Activated CD8-positive, alpha-beta memory T cell treated with anti-CD3 and anti-CD28 coated beads for 1 hour (primary cell): ENCODE measurements at places on chromosomes 7 and 10.

- DNase-seq: no peak
These were observed 17.2 kb downstream of the HERPUD2 start for GRCh38 chr7:35677582-35678356.

- no peak for DNase-seq
These were observed 233.1 kb upstream of the TCF7L2 start for GRCh38 chr10:112716924-112717413.

DNA sequence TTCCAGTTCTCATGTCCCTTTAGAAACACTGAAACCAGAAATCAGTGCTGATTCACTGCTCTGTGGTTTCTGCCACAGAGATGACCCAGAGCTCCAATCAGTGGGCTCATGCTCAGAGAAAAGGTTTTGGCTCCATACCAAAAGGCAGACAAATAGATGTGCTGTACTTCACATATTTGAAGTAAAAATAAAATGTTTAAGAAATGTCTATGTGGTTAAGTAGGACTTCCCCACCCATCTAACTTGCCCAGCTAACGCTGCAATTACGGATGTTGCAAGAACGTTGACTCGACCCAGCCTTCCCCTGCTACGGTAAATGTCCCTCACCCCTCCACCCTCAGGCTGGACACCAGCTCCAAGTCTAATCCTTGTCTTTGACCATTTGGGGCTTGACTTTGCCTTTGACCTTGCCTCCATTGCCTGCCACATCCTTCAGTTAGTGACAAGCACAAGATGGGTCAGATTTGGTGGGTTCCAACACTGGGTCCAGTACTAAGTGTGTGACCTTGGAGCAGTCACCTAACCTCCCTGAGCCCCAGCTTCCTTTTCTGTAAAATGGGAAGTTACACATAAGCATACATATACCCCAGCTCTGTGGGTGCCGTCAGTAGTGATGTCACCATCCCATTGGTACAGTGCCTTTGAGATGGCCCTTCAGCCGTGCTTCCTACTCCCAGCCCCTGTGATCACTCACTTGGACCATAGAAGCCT is 95.8 kb downstream of the CHST15 start:
- DNase-seq: no peak

- DNase-seq: no peak
These were observed 226.3 kb upstream of the NPVF start for GRCh38 chr7:25454562-25455041.

GRCh38 chr7:23467806-23468525 is 2.3 kb downstream of the IGF2BP3 start:
- DNase-seq: no peak

- DNase-seq: no peak
These were observed 717.6 kb downstream of the GRM8 start for GRCh38 chr7:126535176-126535575.

DNA sequence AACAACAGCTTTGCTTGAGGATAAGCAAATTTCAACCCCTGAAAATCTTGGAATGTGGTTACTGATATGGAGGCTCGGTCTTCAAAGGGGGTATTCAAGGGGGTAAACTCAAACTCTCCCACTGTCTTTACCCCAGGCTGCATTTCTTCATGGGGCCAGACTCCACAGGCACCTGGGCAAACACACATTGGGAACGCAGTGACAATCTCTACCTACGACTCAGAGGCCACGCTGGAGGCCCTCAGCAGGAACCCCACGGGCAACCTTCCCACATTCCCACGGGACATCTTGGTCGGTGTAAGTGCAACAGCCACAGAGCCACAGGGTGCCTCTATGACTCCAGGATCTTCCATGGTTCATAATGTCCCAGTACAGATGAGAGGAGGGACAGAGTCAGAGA is 2.2 kb upstream of the INSIG1 start:
- DNase-seq: no peak

GRCh38 chr10:14625765-14626525 is 148.8 kb downstream of the FAM107B start:
- no peak for DNase-seq

- no peak for DNase-seq
These were observed 4.9 kb upstream of the SH2B2 start for GRCh38 chr7:102281785-102282184.

GRCh38 chr7:134741907-134742635 is 37.4 kb upstream of the CALD1 start:
- DNase-seq: no peak

GRCh38 chr10:126569513-126570244 is 100.8 kb downstream of the C10orf90 start:
- DNase-seq: no peak

GRCh38 chr7:110356438-110356837 is 734.5 kb upstream of the LRRN3 start:
- no peak for DNase-seq

DNA sequence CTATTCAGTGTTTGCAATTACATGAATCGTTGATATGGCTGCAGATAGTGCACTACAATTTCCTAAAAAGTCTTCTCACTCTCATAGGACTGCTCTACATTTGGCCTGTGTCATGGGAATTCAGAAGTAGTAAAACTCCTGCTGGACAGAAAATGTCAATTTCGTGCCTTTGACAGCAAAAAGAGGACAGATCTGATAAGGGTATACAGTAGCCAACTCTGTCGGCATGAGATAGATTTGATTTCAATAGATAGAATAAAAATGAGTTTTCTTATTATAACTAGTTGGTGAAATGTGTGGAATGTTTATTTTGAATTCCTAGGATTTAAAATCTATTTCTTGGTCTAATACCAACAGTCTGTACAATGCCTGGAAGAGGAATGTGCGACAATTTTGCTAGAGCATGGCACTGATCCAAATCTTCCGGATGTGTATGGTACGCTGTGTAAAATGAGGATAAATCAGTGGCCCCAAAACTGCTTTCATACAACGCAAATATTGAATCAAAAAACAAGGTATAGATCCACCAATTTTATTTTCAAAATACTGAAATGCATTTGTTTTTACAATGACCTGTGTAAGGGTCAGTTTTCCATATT is 133.5 kb upstream of the CDK13 start:
- no peak for DNase-seq
